ENCODE measurements at places on chromosomes 7 and 10.

DNA sequence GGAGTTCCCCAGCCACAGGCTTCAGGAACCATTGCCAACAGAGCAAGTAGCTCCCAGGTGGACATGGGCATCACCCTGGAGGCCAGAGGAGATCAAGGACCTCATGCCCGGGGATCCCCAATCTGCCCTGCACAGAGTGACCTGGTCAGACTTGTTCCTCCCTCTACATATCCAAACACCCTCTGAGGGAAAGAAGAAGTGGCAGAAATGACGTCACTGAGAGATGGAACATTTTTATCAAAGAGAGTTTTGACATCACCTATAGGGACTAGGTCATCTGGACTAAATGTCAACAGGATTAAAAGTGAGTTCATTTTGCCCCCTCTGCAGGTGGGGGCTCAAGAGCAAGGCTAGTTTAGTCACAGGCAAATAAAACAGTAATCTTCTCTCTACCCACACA is 273.7 kb downstream of the SKAP2 start:
- DNase-seq = no peak

- DNase-seq = no peak
Measured at GRCh38 chr10:71985542-71986250, 21.5 kb downstream of the CHST3 start.

DNA sequence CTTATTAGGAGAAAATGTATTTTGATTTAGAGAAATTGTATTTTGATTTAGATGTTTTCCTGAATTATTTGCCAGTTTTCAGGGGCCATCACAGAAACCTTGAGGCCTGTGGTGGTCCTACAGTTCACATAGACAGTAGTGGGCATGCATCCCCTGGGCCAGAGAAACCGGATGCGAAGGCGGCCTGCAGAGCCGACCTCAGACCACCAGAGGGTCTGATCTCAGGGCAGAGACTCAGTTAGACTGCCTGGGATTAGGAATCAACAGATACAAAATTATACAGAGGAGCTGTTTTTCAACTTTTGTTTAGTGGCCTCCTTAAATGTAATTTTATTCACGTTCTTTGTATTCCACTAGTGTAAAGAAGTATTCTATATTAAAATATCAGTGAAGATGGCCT is 158.4 kb downstream of the PAXIP1 start:
- DNase-seq = no peak

- no peak for DNase-seq
Measured at GRCh38 chr7:48551652-48552051, 372.7 kb upstream of the CDC14C start.

DNA sequence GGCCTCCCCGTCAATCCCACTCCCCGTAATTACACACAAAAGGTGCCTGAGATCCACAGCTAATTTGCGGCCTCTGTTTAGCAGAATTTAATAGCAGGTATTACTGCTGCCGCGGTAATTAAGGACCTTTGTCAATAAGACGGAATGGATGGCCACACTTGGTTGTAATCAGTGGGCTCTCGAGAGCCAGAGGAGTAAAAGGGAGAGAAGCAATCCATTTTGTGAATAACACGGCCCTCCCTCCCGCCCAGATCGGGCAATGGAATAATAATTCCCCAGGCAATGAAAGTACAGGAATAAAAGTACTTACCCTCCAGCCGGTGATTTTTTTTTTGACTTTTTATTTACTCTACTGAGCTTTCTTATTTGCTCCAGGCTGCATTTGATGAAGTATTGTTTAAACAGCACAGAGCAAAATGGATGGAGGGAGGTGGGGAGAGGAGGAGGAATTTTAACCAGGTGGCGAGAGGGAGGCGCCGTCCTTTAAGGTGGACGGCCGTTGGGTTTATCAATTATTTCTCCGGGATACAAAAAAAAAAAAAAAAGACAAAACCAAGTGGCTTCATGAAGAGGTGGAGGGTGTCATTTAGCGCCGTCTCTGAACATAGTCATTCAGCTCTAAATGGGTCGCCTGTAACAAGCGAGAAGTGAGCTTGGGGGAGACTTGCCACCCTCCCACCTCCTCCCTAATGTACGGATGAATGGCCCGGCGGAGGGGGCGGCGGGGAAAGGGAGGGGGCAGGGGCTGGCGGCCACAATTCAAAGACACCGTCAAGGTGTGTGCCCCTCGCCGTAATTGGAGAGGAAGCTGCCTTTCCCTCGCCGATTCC is 120.3 kb downstream of the BUB3 start:
- no peak for DNase-seq

DNA sequence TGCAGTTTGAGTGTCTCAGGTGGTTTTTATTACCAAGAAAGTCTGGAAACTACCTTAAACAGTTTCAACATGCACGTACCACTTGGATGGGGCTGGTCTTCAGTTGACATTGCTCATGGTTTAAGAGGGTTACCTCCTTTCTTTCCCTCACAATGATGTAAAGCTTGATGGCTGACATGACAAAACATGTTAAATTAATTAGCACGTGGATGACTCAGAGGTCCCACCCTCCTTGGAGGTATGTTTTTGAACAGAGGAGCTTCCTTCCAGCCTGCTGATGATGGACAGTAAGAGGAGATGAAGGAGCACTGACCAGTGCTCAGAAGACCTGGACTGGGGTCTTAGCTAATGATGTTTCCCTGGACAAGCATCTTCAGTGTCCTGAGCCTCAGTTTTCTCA is 322.3 kb upstream of the PODXL start:
- DNase-seq = no peak

GRCh38 chr7:22871661-22872060 is 49.0 kb upstream of the TOMM7 start:
- no peak for DNase-seq

DNA sequence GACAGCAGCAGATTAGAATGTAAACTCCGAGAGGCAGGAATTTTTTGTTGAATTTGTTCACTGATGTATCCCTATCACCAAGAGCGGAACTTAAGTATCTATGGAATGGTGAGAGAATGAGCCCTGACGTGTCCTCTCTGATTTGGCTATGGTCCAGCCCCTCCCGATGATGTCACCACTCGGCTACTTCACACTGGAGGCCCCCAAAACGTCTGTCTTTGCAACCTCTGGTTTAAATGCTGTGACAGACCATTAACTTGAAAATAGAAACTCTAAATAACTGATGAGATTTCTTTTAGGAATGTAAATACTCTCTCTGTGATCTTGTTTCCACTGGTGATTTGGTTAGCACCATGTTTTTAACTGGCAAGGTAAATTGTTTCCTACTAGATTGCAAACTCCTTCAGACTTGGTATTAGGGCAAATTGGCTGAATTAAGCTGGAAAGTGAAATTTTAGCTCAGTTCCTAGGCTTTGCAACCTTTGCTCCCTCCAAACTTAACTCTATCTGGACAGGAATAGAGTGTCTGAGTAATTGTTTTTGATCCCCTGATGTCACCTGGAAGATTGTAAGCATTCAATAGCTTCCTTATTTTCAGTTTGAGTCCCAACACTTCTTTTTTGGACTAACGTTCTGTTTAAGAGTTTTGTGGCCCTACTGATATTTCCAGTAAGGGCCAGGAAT is 19.1 kb downstream of the SLC16A12 start:
- no peak for DNase-seq
